ENCODE measurements at places on chromosomes 4 and X. TPM values are rescaled to one million over a fixed set of nuclear protein-coding genes. Genes with fewer than 3 reads are reported as not detected.

The ESX1 gene
- not detected for total RNA-seq

The FOXP3 gene
- 109 TPM for total RNA-seq

The SLC6A14 gene
- not detected for total RNA-seq

The MPC1L gene
- not detected for total RNA-seq

The SPANXD gene
- total RNA-seq: not detected

The KLF8 gene
- 7.3 TPM for total RNA-seq

Data from activated T-helper 17 cell treated with anti-CD3 and anti-CD28 coated beads, Interleukin-2, amount 50 U/mL, for 72 hours (primary cell).